ENCODE measurements at places on chromosomes 7 and 10. TPM values are rescaled to one million over a fixed set of nuclear protein-coding genes. Genes with fewer than 3 reads are reported as not detected.

DNA sequence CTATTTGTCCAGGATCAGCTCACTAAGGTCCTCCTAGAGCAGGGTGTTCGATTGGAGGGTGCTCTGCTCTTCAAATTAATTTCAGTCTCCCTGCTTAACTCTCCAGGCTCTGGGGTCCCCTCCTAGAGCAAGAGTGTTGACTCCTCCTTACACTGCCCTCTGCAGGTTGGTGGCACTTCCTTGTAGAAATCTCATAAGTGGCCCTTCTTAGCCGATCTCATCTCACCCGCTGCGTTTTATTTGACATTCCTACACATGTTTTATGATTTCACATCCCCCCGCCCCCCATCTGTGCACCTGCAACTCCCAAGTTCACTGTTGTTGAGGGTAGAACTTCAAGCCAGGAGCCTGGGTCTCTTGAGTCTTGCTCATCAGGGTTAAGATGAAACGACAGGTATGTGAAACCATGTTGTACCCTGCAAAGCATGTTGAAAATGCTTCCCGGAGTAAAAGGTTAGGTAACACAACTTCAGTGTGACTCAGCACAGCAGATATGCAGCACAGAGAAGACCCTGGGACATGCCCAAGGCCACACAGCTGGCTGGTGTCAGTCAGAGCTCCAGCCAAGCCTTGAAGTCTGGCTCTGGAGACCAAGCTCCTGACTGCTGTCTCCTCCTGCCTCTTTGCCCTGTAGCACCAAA, 171.2 kb downstream of the PRKAG2 start:
- no peak for DNase-seq

DNA sequence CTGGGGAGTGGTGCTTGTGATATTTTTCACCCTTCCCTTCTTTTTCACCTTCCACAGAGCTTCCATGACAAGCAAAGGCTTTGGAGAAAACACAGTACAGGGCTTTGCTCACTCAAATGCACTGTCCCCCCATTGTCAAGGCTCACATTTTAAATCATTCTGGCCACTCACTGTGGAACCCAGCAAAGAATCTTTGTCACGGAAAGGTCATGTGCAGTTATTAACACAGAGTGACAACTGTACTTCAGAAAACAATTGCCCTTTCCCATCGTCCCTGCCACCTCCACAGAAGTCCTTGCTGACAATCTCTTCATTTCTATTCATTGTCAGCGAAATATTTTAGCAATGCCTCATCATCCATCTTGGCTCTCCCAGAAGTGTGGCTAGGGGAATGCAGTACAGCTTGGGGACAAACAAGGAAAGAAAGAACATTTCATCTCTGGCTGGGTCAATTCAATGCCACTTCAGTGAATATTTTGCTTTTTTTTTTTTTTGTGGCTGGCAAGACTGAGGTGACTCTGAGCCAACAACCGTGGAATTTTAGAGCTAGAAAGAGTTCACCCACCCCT, 851.0 kb downstream of the KCNMA1 start:
- DNase-seq = no peak

DNA sequence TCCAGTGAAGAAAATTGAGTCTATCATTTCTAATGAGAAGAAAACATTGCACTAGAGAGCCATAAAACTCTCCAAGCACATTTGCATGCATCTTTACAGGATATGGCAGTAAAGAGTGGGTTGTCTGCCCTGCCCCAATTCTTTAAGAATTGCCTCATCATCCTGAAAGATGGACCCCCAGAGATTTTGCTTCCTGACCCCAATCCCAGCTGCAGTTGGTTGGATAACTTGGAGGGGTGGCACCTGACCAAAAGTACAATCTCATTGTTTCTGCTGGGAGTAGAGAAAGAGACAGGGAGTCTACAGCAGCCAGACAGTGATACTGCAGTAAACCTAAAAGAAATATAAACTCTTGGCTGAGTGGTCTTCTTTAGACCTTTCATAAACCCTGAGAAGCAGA, 49.1 kb upstream of the ADCY1 start:
- DNase-seq = no peak

- DNase-seq = no peak
These were observed 194.4 kb upstream of the C7orf33 start for GRCh38 chr7:148395990-148396716.

DNA sequence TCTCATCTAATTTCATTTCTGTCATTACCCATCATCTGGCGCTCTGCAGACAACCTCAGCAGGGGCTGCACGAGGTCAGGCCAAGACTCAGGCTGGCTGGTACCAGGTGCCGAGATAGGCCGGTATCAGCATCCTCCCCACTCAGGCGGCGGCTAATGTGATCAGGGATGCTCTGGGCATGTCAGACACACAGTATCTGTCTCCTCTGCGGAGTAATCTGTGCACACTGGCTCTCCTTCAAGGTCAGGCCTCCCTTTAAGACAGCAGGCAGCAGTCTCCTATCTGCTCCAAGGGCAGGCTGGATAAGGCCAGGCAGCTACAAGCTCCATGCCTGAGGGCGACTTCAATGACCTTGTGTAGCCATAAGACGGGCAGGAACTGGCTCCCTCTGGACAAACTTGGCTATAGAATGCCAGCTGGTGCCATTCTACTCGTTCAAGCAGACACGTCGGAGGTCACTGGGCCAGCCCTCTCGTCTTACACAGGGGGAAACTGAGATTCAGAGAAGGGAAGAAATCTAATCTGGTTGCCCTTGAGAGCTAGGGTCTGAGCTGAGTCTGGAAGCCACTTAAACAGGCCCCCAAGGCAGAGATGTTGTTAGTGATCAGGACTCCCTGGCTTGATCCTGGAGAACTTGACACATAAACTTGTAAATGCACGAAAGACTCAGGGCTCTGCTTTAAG, 59.3 kb downstream of the ARHGAP22 start:
- no peak for DNase-seq

DNA sequence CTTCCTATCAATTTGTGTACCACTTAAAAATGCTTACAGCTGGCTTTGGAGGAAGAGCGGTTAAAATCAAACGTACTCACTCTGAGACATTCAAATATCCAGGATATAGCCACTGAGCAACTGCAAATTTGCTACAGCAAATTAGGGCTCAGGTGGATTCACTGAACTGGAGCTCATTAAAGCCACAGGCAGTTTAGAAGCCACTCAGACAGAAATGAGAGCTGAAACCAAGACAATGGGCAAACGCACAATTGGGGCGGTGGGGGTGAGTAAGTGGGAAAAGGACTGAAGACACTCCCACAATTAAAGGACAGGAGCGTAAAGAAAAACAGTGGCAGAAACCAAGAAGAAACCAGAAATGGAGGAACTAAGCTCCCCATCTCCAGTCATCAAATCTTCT, 20.5 kb downstream of the MPP7 start:
- no peak for DNase-seq

- no peak for DNase-seq
These were observed 6.2 kb downstream of the BZW2 start for GRCh38 chr7:16652240-16652583.

DNA sequence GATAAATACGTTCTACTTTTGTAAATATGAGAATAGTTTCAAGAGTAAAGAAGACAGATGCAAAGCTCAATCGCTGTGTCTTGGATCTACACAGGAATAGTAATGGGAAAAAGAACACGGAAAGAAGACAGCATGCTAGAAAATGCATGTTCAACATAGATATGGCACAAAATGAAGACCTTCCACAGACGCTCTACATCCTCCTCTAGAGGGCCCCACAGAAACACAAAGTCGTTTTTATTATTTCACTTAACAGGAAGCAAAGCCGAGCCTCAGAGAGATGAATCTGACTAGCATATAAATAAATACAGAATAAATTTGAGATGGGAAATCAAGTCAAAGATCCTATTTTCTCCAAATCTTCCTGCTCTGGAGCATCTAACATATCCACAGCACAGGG, 292.6 kb downstream of the PARD3 start:
- no peak for DNase-seq

- no peak for DNase-seq
These were observed 52.3 kb upstream of the SEPHS1 start for GRCh38 chr10:13400196-13400965.

- DNase-seq = no peak
These were observed 9.2 kb upstream of the ANKRD2 start for GRCh38 chr10:97563337-97563736.

DNA sequence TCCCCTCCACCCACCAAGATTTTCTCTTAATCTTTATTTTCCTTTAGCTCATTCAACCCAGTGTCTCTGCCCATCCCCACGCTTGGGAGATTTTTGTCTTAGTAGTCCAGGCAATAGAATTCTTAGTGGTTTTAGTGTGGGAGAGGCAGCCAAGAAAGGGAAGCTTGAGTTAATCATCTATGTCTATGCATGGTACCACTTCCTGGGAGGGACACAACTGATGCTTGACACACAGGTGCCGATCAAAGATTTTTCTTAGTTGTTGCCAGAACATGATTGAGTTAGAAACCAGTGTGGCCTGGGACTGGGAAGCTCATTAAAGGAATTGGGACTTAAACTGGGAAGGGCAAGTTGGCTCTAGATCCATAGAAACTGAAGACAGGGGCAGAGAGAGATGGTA, 3.1 kb downstream of the STRA8 start:
- DNase-seq = no peak

DNA sequence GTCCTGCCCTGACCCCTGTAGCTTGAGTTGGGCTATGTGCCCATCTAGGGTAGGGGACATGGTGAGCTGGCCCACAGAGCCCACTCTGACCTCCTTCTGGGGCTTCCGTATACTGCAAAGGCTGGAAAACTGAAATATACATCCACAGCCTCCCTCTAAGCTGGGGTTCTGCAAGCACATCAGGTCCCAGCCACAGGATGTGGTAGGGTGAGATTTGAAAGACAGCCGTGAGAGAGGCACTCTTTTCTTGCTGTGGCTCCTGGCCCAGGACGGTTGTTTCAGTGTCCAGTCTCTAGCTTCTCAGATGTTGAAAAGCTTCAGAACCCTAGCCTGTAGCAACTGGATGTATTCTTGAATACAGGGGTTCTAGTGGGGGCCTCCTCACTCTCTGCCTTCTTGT, 60.1 kb upstream of the ADRB1 start:
- DNase-seq = no peak

- DNase-seq = no peak
These were observed 84.9 kb downstream of the NHLRC2 start for GRCh38 chr10:113939212-113939860.

GRCh38 chr10:12605580-12606405, 256.4 kb downstream of the CAMK1D start:
- DNase-seq = no peak

- no peak for DNase-seq
These were observed 612.8 kb downstream of the IPMK start for GRCh38 chr10:57654856-57655255.

DNA sequence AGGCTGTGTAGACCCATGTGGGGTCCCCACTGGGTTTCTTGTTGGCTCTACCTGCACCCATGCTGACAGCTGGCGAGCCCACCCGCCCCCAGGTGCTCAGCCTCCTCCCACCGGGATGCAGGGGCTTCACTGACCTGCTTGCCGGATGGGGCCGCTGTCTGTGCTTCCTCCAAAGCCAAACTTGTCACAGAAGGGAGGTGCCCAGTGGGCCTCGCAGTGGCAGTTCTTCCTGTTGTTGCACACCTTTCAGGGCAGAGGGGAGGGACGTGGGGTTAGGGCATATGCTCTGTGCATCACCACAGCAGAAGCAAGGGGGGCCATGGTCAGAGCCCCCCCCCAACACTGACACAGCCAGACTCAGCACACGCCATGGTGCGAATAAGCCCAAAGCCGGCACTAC, 146.5 kb downstream of the FANK1 start:
- no peak for DNase-seq

DNA sequence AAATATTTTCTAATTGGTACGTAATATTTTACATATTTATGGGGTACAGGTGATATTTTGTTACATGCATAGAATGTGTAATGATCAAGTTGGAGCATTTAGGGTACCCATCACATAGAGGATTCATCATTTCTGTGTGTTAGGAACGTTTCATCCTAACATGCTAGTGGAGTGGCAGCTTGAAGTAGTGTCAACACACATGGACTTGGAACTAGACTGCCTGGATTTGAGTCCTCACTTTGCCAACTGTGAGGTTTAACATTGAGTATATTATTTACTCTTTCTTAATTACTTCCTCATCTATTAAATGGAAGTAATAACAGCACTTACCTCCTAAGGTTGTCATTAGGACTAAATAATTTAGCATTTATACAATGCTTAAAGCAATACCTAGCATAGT, 241.9 kb downstream of the PLXDC2 start:
- DNase-seq = no peak

DNA sequence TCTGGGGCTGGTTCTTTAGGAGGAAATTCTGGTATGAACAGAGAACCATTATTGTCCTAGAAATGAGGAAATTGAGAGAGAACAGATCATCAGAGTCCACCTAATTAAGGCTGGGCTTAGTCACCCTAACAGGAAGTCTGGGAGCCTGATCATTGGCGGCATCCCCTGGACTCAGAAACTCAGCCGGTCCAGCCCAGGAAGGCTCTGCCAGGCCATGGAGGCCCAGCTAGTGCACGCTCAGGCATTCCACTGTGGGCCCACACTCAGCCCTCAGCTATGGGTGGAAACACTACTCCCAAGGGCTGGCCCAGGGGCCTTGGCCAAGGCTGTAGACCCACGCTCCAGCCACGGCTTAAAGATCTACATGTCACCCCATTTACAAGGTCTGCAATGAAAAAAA, 109.2 kb downstream of the PTPN20 start:
- DNase-seq = no peak

DNA sequence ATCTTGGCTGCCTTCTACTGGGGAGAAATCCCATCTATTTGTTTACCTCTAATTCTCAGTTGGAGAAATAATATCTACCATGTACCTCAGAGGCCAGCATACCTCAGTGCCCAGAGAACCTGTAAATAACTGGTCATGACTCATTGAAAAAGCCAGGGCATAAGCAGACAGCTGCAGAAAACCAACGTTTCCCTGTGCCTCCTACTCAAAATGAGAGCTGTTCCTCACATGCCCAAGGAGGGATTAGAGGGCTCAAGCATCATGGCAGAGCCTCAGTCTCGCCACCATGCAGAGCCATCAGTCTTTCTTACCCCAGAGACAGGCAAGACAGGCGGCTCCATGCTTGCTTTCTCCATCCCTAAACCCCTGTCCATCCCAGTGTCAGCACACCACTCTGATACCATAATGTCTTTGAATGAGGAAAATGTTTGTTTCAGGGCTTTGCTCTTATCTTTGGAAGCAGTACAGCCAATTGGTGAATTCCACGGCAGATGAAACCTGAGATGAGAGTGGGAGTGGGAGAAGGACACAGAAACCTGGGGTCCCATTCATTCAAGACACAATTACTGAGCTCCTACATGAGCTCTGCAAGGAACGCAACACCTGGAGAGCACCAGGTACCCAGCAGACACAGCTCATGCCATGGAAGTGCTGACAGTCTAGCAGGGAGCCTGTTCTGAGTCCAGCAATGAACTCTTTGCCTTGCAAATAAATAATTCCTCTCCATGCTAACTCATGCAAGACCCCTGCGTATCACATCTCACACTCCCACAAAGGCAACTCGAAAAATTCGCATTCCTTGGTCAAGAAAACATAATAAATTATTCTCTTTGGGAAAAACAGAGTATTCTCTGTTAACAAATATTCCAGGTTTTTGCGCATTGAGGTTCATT, 21.1 kb downstream of the PON1 start:
- no peak for DNase-seq

FAM25A gene
- polyA plus RNA-seq = not detected

KCNK18 gene
- polyA plus RNA-seq = not detected

FANK1 gene
- polyA plus RNA-seq = 8.2 TPM

CASP2 gene
- polyA plus RNA-seq = 56.0 TPM

ELFN1 gene
- 10.8 TPM for polyA plus RNA-seq

ANXA11 gene
- 147 TPM for polyA plus RNA-seq

ITGB8 gene
- polyA plus RNA-seq = 48.0 TPM

HOXA7 gene
- polyA plus RNA-seq = 31.9 TPM

TOMM7 gene
- 432 TPM for polyA plus RNA-seq

NACAD gene
- polyA plus RNA-seq = 10.0 TPM

CPN1 gene
- 3.0 TPM for polyA plus RNA-seq

NAT16 gene
- polyA plus RNA-seq = 0.16 TPM

MYO1G gene
- 0.49 TPM for polyA plus RNA-seq

Data from left renal pelvis (tissue), 4 donors.